ENCODE measurements at places on chromosomes 1 and 21.

DNA sequence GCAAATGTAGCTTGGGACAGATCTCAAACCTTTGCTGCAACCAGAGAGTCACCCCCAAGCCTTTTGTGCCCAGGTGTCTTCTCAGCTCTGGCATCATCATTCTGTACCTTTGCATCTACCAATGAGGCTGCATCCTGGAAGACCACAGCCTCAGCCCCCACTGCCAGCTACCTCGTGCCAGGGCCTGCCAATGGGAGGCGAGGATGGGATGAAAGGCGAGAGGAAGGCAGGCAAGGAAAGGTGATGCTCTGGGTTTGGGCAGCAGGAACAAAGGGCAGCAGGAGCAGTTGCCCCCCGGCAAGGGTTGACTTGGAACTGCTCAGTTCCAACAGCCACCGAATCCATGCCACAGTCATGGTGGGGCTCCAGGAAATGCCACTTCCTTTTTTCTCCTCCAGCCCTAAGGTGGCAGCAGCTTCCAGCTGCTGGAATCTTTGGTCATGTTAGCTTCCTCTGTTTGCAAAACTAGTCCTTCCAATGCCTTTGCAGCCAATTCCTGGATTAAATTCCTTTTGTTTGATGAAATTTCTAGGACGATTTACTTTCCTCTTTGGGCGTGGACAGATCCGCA, 651.6 kb downstream of the NPHP4 start:
- DNase-seq = no peak

- DNase-seq = no peak
Observed at GRCh38 chr1:110286564-110286963, 52.6 kb upstream of the RBM15 start.

GRCh38 chr1:218294546-218294945, 9.5 kb downstream of the RRP15 start:
- DNase-seq = no peak

- DNase-seq = no peak
Observed at GRCh38 chr1:112769611-112770010, 54.5 kb upstream of the PPM1J start.

DNA sequence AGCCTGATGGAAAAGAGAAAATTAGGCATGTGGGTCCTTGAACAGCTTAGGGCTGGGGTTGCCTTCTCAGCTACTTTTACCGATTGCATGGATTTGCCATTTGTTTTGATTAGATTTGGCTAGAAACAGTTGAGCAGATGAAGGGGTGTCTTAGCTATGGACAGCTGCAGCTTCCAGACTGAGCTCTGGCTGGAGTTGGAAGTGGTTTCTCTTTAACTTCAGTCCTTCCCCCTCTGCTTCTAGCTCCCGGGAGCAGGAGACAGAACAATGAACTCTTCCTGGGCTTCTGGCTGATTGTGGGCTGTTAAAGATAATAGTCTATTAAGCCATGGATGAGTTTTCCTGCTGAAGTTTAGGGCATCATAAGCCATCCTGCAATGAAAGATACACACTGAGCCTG, 50.7 kb downstream of the UBE2T start:
- no peak for DNase-seq

DNA sequence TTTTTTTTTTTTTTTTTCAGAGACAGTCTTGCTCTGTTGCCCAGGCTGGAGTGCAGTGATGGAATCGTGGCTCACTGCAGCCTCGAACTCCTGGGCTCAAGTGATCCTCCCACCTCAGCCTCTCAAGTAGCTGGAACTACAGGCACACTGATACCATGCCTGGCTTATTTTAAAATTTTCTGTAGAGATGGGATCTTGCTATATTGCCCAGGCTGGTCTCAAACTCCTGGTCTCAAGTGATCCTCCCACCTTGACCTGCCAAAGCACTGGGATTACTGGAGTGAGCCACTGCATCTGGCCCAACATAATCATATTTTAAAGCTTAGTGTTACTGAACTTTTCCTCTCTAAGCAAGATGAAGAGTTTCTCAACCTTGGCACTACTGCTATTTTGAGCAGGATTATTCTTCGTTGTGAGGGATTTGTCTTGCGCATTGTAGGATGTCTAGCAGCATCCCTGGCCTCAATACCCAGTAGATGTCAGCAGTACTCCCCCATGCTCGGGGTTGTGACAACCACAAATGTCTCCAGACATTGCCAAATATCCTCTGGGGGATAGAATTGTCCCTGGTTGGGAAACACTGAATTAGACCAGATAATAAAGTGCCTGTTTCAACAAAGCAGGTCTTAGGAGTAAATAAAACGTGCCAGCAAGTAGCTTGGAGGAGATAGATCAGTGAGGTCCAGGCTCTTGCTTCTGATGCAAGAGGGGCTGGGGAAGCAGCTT, 15.1 kb upstream of the THRAP3 start:
- DNase-seq = no peak

DNA sequence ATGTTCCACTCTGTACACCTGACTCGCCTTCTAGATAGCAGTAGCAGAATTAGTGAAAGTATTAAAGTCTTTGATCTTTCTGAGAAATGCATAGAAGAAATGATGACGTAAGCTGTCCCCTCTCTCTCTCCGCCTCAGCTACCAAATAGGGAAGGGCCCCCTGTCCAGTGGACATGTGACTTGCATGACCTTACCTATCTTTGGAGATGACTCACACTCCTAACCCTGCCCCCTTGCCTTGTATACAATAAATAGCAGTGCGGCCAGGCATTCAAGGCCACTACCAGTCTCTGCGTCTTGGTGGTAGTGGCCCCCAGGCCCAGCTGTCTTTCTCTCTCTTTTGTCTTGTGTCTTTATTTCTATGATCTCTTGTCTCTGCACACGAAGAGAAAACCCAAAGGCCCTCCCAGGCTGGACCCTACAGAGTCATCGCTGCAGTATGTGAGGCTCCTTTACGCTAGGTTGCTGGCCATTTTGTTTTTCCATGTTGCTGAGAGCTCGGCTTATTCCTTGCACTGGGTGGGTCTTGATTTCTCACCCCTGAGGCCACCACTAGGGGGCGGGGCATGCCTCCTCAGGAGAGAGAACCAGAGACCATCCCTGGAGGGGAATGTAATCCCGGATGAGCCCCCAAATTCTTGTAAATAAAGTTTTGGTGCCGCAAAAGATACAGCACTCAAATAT, 16.0 kb upstream of the ZBTB8B start:
- DNase-seq = no peak

- DNase-seq = no peak
Observed at GRCh38 chr1:7447736-7448135, 323.4 kb upstream of the VAMP3 start.

DNA sequence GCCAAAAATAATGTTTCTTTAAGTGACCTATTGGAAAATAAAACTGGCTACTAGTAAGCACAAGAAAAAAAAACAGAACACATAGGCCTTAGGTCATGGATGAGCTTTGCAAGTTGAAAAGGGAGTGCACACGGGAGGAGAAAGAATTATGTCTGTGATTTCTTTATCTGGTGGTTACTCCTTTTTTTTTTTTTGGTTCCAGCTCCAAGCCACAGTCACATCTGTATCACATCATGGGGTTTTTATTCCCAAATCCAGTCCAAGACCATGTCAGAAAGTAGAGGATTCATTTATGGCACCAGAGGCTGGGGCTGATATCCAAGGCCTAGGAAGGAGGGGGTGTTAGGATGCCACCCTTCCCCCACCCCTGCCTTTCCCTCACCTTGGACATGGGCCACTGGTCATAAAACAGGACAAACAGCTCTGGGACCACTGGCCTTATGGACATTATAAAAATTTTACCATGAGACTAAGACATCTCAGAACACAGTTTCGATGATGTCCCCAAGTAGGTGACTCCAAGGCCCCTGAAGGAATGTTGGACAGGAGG, 10.3 kb upstream of the HEYL start:
- DNase-seq = no peak

- peak; percentile 17 for DNase-seq
Observed at GRCh38 chr21:39867198-39867650, at the start of gene PCP4. TSS of gene PCP4 (plus strand) at chr21:39867438. CDS start at chr21:39867502, 64 bp downstream.

GRCh38 chr1:66575739-66576138, 41.8 kb downstream of the SGIP1 start:
- no peak for DNase-seq

DNA sequence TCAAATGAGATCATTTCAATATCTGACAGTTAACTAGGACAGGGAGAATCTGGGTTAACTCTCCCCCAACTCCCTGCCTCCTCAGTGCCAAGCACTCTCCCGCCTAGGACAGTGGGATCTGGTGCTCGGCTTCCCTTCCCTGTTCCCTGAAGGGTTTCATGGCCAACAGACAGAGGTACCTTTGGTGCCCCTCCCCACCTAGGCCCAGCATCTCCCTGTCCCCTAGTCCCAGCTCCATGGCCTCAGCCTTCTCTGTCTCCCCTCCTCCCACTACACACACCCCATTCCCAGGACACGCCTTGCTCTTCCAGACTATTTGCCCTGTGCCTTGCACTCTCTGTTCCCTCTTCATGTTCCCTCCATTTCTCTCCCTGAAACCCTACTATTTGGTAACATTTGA, 77.1 kb downstream of the CD247 start:
- no peak for DNase-seq

DNA sequence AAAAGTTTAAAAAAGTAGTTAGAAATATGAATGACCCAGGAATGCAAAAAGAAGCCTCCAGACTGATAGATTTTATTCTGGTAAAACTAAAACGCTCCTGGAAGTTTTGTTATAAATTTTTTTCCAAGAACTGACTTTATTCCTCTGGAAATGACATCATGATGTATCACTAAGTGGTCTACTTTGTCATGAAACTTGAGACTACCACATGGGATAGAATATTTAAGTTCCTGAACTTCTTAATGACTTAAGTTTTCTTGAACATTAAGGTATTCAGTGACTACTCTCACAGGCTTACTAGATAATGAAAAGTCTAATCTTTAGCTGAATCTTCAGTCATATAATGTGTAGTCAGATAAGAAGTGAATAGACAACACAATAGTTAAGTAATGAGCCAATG, 842.2 kb downstream of the USP25 start:
- DNase-seq = no peak

GRCh38 chr1:218207194-218207593, 77.9 kb upstream of the RRP15 start:
- no peak for DNase-seq

GRCh38 chr1:65026235-65026634, 59.9 kb upstream of the JAK1 start:
- no peak for DNase-seq

- no peak for DNase-seq
Observed at GRCh38 chr21:18467715-18468114, 64.1 kb upstream of the TMPRSS15 start.

GRCh38 chr1:160954158-160955104, at the start of gene ITLN2:
TSS of gene ITLN2 (minus strand) at chr1:160954809. CDS start at chr1:160954741, 68 bp downstream.
- DNase-seq = peak; percentile 46

DNA sequence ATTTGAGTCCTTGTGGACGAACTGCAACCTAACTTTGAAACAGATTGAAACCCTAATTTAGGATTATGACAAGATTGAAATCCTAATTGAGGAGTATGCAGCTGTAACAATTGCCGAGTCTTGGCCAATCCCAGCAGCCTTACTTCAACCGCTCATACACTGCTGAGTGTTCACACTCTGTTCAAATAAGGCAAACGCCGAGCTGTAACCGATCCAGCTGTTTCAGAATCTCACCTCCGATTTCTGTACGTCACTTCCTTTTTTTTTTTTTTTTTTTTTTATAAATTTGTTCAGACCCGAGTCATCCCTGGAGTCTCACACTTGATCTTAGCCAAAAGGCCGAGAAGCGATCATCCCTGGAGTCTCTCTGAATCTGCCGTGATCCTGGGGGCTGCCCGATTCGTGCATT, 22.3 kb upstream of the ATP5PO start:
- DNase-seq = no peak

- DNase-seq = no peak
Observed at GRCh38 chr1:159339536-159339935, 37.4 kb downstream of the FCER1A start.

GRCh38 chr21:33035147-33035546, 9.4 kb downstream of the OLIG2 start:
- peak; percentile 69 for DNase-seq

DNA sequence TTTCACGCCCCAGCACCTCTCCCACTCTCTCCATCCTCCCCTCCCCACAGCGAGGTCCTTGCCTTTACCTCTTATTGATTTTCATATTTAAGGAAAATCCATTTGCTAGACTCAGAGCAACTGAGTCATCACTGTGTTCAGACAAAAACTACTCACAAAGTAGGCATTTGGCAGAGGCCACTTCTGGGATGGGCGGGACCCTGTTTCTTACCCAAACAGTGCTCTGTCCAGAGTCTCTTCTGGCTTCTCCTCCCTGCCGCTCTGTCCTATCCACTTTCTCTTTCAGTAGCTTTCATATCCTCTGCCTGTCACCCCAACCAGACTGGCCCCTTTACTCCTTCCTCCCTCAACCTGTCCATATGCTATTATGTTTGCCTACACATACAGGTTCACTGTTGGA, 2.4 kb upstream of the NAV1 start:
- DNase-seq = no peak

- DNase-seq = no peak
Observed at GRCh38 chr21:33384841-33385331, 18.3 kb upstream of the IFNGR2 start.

DNA sequence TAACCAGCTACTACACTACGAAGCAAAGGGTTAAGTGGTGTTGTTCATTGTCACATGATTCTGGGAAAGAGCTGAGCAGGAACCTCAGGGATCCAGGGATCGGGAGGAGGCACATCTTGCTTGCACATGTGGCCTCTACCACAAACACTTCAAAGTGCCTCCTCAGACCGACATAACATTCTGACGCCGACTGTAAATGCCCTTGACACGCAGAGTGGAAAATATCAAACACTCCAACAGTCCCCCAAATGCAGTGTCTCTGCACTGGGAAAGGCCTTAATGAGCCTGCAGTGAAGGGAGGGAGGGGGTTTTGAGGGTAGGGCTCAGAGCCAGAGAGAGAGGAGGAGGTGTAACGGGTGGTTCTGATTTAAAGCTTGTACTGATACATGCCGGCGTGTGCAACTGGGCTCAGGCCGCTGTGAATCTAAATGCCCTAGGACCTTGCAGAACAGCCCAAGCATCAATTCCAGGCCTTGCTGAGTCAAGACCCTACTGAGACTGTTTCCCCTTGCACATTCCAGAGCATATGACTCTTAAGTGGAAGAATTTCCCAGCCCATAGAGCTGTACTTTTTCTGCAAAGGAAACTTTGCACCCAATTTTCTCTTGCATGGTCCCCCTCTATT, 163.7 kb downstream of the NTMT2 start:
- DNase-seq = no peak

DNA sequence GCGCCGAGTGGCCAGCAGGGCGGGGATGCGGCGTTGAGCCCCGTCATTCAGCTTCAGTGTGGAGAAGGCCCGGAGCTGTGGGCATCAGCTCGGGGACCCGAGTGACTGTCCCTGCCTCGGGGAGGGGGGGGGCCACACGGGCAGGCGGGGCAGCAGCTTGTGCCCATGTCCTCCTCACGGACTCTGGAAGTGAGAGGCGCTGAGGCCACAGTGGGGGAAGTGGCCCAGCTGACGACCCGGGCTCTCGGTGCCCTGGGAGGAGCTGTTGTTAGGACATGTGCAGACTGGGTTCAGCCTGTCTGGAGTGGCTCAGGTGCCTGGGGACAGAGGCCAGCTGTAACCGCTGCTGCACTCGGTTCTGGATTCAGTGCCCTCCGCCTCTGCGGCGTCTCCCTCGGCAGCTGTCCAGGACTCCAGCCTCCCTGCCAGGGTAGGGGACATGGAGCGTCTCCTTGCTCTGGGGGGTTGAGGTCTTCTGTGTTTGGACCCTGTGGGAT, 71.1 kb downstream of the SKI start:
- DNase-seq = no peak
